ENCODE measurements at places on chromosomes 7 and 10. TPM values are rescaled to one million over a fixed set of nuclear protein-coding genes. Genes with fewer than 3 reads are reported as not detected.
A peak's percentile ranks its signal among the peaks of the same experiment; 100 is the strongest.

Gene GUSB
- total RNA-seq = 44.0 TPM

Gene TMEM176B
- total RNA-seq = not detected

DNA sequence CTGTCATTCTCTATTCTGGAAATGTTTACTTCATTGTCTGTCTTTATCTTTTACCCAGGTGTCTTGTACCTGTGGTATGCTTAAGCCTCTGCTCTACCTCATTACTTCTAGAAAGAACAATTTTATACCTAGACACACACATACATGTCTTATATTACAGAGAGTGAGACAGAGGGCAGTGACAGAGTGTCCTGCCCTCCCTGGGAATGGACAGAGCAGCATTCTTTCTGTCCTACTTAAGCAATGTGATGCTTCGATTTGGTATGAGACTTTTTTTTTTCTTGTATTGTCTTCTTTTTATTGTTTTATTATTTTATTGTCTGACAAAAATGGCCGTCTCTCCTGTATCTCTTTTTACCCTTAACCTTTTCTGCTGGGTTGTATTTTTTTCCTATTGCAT is 286.1 kb downstream of the EXOC4 start:
- no peak for DNase-seq

DNA sequence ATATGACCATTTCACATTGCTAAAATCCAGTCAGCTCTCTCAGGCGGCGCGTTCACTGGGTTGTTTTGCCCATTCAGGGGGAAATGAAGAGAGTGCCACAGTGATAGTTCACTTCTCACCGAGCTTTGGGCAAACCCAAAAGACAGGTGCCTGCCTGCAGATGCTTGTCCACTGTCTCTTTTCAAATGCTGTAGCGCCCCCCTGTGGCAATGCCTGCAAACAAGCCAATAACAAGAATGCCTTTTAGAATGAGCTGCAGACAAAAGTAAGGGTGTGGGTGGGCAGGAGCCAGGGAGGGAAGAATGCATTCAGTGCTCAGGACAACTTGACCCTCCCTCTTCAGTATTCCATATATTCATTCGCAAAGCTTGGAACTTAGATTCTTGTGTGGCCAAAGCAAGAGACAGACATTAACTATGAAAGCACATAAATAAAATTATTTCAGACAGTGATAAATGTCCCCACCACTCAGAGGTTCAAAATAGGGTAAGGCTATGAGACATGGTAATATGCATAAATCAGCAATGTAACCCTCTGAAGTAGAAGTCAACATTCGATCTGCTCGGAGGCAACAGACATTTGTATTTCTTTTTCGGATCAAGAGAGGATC is 86.9 kb downstream of the JAZF1 start:
- DNase-seq = peak; percentile 86

- DNase-seq = no peak
These were observed 17.3 kb upstream of the INPP5A start for GRCh38 chr10:132520177-132520811.

All from activated naive CD4-positive, alpha-beta T cell treated with anti-CD3 and anti-CD28 coated beads for 36 hours (primary cell).